HFFc6 (cell line): ENCODE measurements at places on chromosomes 3 and 15.
A peak's percentile ranks its signal among the peaks of the same experiment; 100 is the strongest.

DNA sequence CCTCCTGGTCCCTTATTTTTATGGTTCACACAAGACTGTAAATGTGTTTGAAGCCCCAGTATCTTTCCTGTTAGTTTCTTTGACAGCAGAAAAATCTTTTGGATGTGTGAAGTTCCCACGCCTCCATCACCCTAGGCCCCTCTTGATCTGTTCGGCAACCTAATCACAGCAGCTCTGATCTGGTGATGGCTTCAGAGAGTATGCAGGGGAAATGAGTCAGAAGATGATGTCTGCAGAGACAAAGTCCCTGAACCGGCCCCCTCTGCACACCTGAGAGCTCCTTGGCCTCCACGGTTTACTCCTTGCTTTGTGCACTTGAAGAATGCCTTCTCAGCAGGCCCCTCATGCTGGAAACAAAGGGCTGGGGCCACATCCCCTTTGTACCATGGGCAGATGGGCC is 63.5 kb downstream of the CLDN11 start:
- H3K4me3 ChIP-seq = no peak overlapping the region
- no peak overlapping the region for H3K27ac ChIP-seq
- no peaks in the 10 kb centered on the region for H3K36me3 ChIP-seq
- DNase-seq = no peak

- no peak overlapping the region for H3K27ac ChIP-seq
- H3K4me3 ChIP-seq = no peak overlapping the region
- H3K36me3 ChIP-seq = no peaks in the 10 kb centered on the region
- no peaks in the 10 kb centered on the region for H3K4me1 ChIP-seq
- DNase-seq = no peak
These were observed 31.0 kb downstream of the ENTPD3 start for GRCh38 chr3:40417845-40418543.

DNA sequence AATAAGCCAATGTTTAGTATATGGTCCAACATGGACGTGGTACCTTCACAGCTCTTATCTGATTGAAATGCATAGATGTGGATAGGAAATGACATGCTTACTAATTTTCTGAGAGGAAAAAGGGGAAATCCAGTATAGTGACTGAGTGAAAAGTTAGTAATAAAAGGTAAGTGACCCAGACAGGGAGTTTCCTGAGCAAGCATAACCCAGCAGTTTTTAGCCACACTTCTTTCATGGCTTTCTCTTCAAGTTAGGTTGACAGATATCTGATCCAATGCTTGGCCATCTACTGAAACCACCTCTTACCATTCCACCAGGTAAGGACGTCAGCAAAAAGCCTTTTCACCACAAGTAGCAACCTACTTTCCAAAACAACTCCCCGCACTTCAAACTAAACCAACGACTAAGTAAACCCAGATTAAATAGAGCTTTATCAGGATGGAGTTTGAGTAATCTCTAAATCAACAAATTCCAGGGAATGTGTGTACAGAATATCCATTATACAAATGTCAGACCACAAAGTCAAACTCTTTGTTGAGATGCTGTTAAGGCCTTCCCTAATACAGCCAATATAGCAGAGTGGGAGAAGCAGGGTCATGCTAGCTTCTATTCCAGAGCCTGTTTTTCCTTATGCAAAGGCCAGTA is 329.7 kb downstream of the RORA start:
- no peaks in the 10 kb centered on the region for H3K36me3 ChIP-seq
- no peak overlapping the region for H3K27ac ChIP-seq
- peaks cover 7% of the 10 kb centered on the region; the same call in 1 of the 2 replicates for H3K4me1 ChIP-seq
- H3K27me3 ChIP-seq = peaks cover 9% of the 10 kb centered on the region; the same call in 1 of the 2 replicates
- no peak for DNase-seq
- no peak overlapping the region for H3K4me3 ChIP-seq

DNA sequence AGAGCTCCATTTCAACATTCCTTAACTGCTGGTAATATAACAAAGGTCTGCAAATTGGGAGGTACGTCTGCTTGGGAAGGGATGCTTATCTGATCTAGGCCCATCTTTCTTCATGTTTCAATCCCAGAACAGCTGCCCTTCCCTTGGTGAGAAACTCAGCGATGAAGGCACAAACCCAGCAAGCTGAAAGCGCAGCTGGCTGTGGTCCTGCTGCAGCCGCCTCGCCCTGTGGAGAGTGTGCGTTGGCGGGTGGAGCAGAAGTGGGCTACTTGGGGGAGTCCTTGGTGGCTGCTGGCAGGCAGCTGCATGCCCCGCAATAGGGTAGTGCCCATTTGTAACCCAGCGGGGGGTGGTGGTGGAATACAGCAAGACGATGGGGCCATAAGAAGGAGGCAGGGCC is 160.6 kb upstream of the WNT5A start:
- DNase-seq = no peak
- peaks cover 32% of the 10 kb centered on the region for H3K27me3 ChIP-seq
- no peak overlapping the region for H3K27ac ChIP-seq
- H3K36me3 ChIP-seq = no peaks in the 10 kb centered on the region
- no peaks in the 10 kb centered on the region for H3K4me1 ChIP-seq

GRCh38 chr15:64456634-64457108 is 3.7 kb upstream of the ZNF609 start:
- DNase-seq = no peak
- peaks cover 10% of the 10 kb centered on the region for H3K36me3 ChIP-seq
- H3K4me1 ChIP-seq = peaks cover 30% of the 10 kb centered on the region
- no peaks in the 10 kb centered on the region; the same call in none of the 2 replicates for H3K27me3 ChIP-seq
- no peak overlapping the region for H3K27ac ChIP-seq

DNA sequence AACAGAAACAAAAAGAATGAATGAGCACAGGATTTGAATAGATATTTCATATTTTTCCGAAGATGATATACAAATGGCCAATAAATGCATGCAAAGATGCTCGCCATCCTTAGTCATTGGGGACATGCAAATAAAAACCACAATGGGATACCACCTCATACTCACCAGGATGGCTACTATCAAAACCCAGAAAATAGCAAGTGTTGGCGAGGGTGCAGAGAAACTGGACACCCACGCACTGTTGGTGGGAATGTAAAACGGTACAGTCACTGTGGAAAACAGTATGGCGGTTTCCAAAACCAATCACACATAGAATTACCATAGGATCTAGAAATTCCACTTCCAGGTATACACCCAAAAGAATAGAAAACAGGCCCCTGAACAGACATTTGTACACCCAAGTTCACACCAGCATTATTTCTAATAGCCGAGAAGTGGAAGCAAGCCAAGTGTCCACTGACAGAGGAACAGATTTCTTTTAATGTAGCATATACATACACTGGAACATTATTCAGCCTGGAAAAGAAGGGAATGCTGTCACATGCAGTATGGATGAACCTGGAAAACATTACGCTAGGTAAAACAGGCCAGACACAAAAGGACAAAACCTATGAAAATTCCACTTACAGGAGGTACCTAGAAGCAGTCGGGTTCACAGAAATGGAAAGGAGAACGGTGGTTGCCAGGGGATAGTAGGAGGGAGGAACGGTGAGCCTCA is 3.6 kb downstream of the RNF168 start:
- no peaks in the 10 kb centered on the region; the same call in 1 of the 2 replicates for H3K27me3 ChIP-seq
- H3K27ac ChIP-seq = peak overlapping the region; percentile 99
- DNase-seq = no peak
- H3K36me3 ChIP-seq = peaks cover 42% of the 10 kb centered on the region
- H3K4me3 ChIP-seq = peak overlapping the region; percentile 99
- peaks cover 28% of the 10 kb centered on the region for H3K4me1 ChIP-seq

DNA sequence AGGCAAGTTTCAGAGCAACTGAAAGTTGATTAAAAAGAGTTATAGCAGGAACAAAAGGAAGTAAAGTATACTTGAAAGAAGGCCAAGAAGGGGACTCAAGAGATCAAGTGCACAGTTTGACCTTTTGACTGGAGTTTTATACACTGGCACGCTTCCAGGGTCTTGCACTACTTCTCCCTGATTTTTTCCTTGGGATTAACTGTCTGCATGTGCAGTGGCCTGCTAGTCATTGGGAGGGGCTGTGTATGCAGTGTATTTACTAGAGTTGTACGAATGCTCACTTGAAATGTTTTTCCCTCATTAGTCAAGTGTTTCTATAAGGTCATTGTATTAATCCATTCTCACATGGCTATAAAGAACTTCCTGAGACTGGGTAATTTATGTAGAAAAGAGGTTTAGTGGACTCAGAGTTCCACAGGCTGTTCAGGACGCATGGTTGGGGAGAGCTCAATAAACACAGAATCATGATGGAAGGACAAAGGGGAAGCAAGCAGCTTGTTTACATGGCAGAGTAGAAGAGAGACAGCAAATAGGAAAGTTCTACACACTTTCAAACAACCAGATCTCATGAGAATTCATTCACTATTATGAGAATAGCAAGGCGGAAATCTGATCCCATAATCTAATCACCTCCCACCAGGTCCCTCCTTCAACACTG is 571.8 kb downstream of the ZPLD1 start:
- H3K27me3 ChIP-seq = no peaks in the 10 kb centered on the region; the same call in 1 of the 2 replicates
- no peak for DNase-seq
- no peaks in the 10 kb centered on the region for H3K36me3 ChIP-seq
- no peak overlapping the region for H3K4me3 ChIP-seq

DNA sequence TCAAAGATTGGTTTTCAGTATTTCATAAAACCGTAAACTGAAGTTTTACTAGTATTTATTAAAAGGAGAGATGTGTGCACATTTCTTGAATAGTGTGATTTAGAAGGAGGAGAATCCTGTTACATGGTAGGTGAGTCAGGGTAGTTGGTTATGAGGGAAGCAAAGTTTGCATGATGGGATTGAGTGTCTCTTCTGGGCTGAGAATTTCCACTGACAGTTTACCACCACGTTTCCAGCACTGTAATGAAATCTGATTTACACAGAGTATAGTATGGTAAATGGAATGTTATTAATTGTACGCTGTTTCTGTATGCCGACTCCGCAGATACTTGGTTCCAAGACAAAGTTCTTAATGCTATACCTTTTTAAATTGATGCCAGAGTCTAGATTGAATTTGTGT is 1.6 kb downstream of the NECTIN3 start:
- peaks cover 44% of the 10 kb centered on the region for H3K4me1 ChIP-seq
- H3K27ac ChIP-seq = peak overlapping the region; percentile 91
- peak; percentile 38 for DNase-seq
- H3K27me3 ChIP-seq = no peaks in the 10 kb centered on the region; the same call in 1 of the 2 replicates
- peak overlapping the region; percentile 97 for H3K4me3 ChIP-seq
- peaks cover 18% of the 10 kb centered on the region for H3K36me3 ChIP-seq

DNA sequence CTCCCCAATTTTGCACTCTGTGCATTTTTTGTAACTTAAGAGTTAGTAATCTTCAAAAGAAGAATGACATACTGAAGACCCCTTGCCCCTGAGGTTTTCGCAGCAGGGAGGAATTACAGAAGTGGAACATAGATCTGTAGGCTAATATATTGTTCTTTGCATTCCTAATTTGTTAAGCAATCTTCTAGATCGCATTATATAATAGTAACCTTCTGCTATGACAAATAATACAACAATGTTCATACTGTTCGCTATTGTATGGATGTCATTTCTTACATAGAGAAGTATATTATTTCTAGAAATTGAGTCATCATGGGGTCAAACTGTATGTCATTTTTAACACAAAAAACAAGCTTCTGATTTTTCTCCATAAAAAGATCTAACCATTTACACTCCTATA is 95.8 kb upstream of the TGFBR2 start:
- no peak for DNase-seq
- peaks cover 45% of the 10 kb centered on the region for H3K4me1 ChIP-seq
- no peak overlapping the region for H3K4me3 ChIP-seq
- peaks cover 4% of the 10 kb centered on the region for H3K36me3 ChIP-seq
- peaks cover 2% of the 10 kb centered on the region; the same call in 1 of the 2 replicates for H3K27me3 ChIP-seq

- no peak overlapping the region; the same call in 1 of the 2 replicates for H3K27ac ChIP-seq
- H3K27me3 ChIP-seq = no peaks in the 10 kb centered on the region; the same call in 1 of the 2 replicates
- peaks cover 13% of the 10 kb centered on the region; the same call in 1 of the 2 replicates for H3K36me3 ChIP-seq
- H3K4me3 ChIP-seq = no peak overlapping the region; the same call in 1 of the 2 replicates
- DNase-seq = no peak
- peaks cover 29% of the 10 kb centered on the region for H3K4me1 ChIP-seq
These were observed 25.0 kb downstream of the MSL2 start for GRCh38 chr3:136171097-136171542.
